Osteoblast (primary cell): ENCODE measurements at places on chromosomes 5 and 9. TPM values are rescaled to one million over a fixed set of nuclear protein-coding genes. Genes with fewer than 3 reads are reported as not detected.

Gene FUT7
- not detected in 2 replicates for total RNA-seq

Gene KCNIP1
- not detected in 2 replicates for total RNA-seq

Gene LHFPL2
- 63.6 and 64.4 TPM in 2 replicates for total RNA-seq

Gene SLC36A2
- not detected in 2 replicates for total RNA-seq

Gene NR5A1
- total RNA-seq = not detected in 2 replicates

Gene DDX4
- total RNA-seq = under 0.01 TPM in 1 of 2 replicates, not detected in the other

Gene FOXI1
- not detected in 2 replicates for total RNA-seq

Gene IL4
- not detected in 2 replicates for total RNA-seq

Gene RFX3
- total RNA-seq = 1.4 and 2.9 TPM in 2 replicates

Gene PCDHGB2
- 4.3 and 5.6 TPM in 2 replicates for total RNA-seq

Gene LHX6
- total RNA-seq = not detected in 2 replicates

Gene CRHBP
- total RNA-seq = under 0.01 TPM in 1 of 2 replicates, not detected in the other

Gene CDKN2B-AS1
- 15.2 and 16.5 TPM in 2 replicates for total RNA-seq

Gene ANKRA2
- 25.3 and 36.2 TPM in 2 replicates for total RNA-seq

Gene RASGEF1C
- under 0.01 TPM in 1 of 2 replicates, not detected in the other for total RNA-seq

Gene F12
- not detected in 2 replicates for total RNA-seq

Gene CARTPT
- not detected in 2 replicates for total RNA-seq

Gene SPINK7
- not detected in 2 replicates for total RNA-seq

Gene ADGRD2
- not detected in 2 replicates for total RNA-seq

Gene LRRC19
- under 0.01 TPM in 2 replicates for total RNA-seq

Gene HRH2
- 0.36 and 0.59 TPM in 2 replicates for total RNA-seq

Gene TAS2R1
- total RNA-seq = not detected in 2 replicates

Gene ACOT12
- total RNA-seq = 0.29 TPM in 1 of 2 replicates, not detected in the other

Gene CNTRL
- total RNA-seq = 7.1 and 8.7 TPM in 2 replicates

Gene THBS4
- 0.29 and 0.36 TPM in 2 replicates for total RNA-seq

Gene NREP
- 150 and 182 TPM in 2 replicates for total RNA-seq

Gene CMYA5
- total RNA-seq = 2.1 and 2.2 TPM in 2 replicates

Gene ECM2
- 55.4 and 62.2 TPM in 2 replicates for total RNA-seq

Gene PCDHB3
- 0.36 and 0.88 TPM in 2 replicates for total RNA-seq

Gene PKD2L2
- total RNA-seq = under 0.01 TPM in 1 of 2 replicates, not detected in the other

Gene LVRN
- total RNA-seq = under 0.01 and 0.59 TPM in 2 replicates

Gene TYRP1
- total RNA-seq = 0.36 TPM in 1 of 2 replicates, not detected in the other

Gene OR5C1
- total RNA-seq = not detected in 2 replicates

Gene FOXD4L3
- under 0.01 TPM in 1 of 2 replicates, not detected in the other for total RNA-seq

Gene IRX1
- total RNA-seq = 1.4 and 3.2 TPM in 2 replicates

Gene HTR1A
- total RNA-seq = not detected in 2 replicates

Gene ADAMTSL2
- under 0.01 and 0.29 TPM in 2 replicates for total RNA-seq

Gene PCDHGB3
- total RNA-seq = 6.2 and 8.0 TPM in 2 replicates

Gene NRG2
- total RNA-seq = 0.72 and 0.88 TPM in 2 replicates

Gene PPP3R2
- total RNA-seq = not detected in 2 replicates

Gene SH3TC2
- total RNA-seq = 0.59 and 0.72 TPM in 2 replicates

Gene SAXO1
- total RNA-seq = under 0.01 TPM in 2 replicates

Gene FPGS
- total RNA-seq = 87.5 and 98.1 TPM in 2 replicates

Gene SPATA31A3
- not detected in 2 replicates for total RNA-seq

Gene ESM1
- total RNA-seq = 1.8 and 2.9 TPM in 2 replicates

Gene KIF20A
- total RNA-seq = 5.3 and 7.2 TPM in 2 replicates

Gene RAB24
- 21.5 and 22.8 TPM in 2 replicates for total RNA-seq

Gene ARSK
- 10.5 and 13.0 TPM in 2 replicates for total RNA-seq

Gene ADAMTS12
- 6.9 and 8.3 TPM in 2 replicates for total RNA-seq

Gene MORN5
- total RNA-seq = 0.36 TPM in 1 of 2 replicates, not detected in the other

Gene CCDC152
- 0.29 and 0.36 TPM in 2 replicates for total RNA-seq

Gene DPYSL3
- 80.4 and 119 TPM in 2 replicates for total RNA-seq

Gene GNE
- total RNA-seq = 25.3 TPM in 2 replicates

Gene FAM78A
- 0.36 and 0.59 TPM in 2 replicates for total RNA-seq

Gene UBAP2
- 18.5 and 22.7 TPM in 2 replicates for total RNA-seq

Gene ANKRD55
- total RNA-seq = not detected in 2 replicates

Gene ADAMTS16
- 1.4 and 1.5 TPM in 2 replicates for total RNA-seq
